ENCODE measurements at places on chromosomes 7 and 10.
A peak's percentile ranks its signal among the peaks of the same experiment; 100 is the strongest.

DNA sequence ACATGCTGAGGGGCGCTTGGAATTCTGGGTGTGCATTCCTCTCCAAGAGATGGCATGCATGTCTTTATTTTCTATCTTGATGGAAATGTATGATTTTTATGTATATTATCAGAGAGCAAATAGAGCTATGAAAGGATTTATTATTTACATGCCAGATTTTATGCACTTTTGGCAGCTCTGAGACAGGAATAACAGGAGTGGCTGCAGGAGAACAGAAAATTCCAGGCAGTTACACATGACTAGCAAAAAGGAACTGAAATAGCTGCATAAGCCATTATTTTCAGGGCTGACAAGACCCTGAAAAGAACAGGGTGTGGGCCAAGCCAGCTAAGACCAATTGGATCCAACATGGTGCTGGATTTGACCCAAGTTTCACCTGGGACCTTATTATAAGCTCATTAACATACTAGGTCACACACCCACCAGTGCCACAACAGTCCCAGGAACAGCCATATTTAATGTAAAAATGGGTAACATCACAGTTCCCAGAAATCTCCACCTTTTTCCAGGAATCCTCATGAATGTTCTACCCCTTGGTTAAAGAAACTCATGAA, 43.2 kb upstream of the ACSL5 start:
- no peak for DNase-seq

- no peak for DNase-seq
These were observed 13.2 kb upstream of the TAS2R60 start for GRCh38 chr7:143429770-143430698.

DNA sequence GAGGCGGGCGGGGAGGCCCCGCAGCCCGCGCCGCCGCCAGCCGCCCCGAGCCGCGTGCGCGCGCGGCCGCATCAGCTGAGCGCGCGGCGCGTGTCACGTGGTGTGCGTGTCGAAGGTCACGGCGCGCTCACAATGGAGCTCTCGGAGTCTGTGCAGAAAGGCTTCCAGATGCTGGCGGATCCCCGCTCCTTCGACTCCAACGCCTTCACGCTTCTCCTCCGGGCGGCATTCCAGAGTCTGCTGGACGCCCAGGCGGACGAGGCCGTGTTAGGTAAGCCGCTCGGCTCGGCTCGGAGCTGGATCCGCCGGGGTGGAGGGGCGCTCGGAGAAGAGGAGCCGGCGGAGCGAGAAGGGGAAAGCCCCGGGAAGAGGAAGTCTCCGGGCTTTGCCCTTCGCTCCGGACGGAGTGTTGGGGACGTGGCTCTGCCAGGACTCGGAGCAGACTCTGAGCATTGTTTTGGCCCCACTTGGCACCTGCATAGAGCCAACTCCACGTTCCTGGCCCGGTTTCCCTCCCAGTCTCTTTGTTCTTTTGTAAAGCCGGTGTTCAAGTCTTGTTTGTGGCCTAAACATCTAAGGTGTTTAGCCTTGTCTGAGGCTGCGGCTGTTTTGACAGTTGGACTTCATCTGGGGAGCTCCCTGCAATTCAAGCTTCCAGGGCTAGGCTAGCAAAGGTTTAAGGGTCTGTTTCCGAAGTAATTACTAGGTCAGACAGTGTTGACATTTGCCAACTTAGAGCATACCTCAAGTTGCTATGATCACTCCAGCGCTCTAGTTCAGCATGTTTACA, at the start of gene COMMD3:
Gene COMMD3, plus strand, starts transcription at position 103 of the 790 bp plus-strand sequence. Its CDS starts 30 bp downstream, at position 133.
- peak; percentile 70 for DNase-seq

GRCh38 chr7:36368496-36368895, 21.2 kb upstream of the ANLN start:
- DNase-seq, result no peak

GRCh38 chr10:15739254-15739970, 19.7 kb upstream of the ITGA8 start:
- no peak for DNase-seq

Measured in activated T-cell treated with anti-CD3 and anti-CD28 coated beads for 1 hour (primary cell).